Breast epithelium (tissue), 4 donors: ENCODE measurements at places on chromosomes 2 and 18. TPM values are rescaled to one million over a fixed set of nuclear protein-coding genes. Genes with fewer than 3 reads are reported as not detected.
A peak's percentile ranks its signal among the peaks of the same experiment; 100 is the strongest.

- no peak for DNase-seq
- no peaks in the 10 kb centered on the region for H3K4me1 ChIP-seq
- no peaks in the 10 kb centered on the region for H3K36me3 ChIP-seq
- no peaks in the 10 kb centered on the region for H3K27me3 ChIP-seq
Measured at GRCh38 chr2:159399716-159400415, 113.4 kb upstream of the WDSUB1 start.

GRCh38 chr18:31042084-31042405, 497 bp downstream of the DSC3 start:
- no peak overlapping the region for H3K4me3 ChIP-seq
- H3K36me3 ChIP-seq: no peaks in the 10 kb centered on the region
- H3K4me1 ChIP-seq: no peaks in the 10 kb centered on the region
- peak overlapping the region; percentile 84 for H3K27ac ChIP-seq

Gene PLEKHH2
- total RNA-seq: 67.2 TPM

DNA sequence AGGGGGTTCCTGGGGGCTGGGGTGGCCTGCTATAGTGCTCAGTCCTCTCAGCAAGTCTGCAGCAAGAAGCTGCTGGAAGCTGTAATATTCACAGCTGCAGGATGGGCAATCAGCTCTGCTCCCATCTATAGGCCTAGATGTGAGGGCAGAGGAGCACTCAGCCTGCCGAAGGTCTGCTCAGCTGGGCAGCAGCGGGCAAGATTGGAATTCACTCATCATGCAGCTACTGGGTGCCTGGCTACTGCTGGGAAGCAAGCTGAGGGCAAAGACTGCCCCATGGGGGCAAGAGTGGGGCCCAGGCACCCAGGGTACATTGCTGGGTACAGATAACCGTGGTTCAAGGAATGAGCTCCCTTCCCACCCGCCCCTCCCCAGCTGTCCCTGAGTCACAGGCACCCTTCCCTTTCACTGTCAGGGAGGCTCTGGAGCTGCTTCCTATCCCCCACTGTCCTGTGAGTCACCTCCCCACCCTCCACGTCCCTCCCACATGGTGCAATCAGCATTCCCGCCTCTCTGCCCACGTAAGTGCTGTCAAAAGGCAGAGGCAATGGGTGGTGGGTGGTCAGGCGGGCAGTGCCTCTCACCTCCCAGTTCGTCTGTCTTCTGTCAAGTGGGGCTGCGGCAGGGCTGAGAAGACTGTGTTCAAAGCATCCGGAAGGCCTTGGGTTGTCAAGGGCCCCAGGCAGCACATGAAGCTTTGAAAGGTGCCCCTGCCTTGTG, 169.2 kb downstream of the TRIM43 start:
- no peak overlapping the region for H3K27ac ChIP-seq
- no peak overlapping the region for H3K4me3 ChIP-seq
- H3K4me1 ChIP-seq: no peaks in the 10 kb centered on the region
- DNase-seq: no peak
- H3K27me3 ChIP-seq: no peaks in the 10 kb centered on the region
- no peaks in the 10 kb centered on the region for H3K36me3 ChIP-seq

Gene SLC19A3
- 29.9 TPM for total RNA-seq

Gene ENOSF1
- 49.4 TPM for total RNA-seq

Gene KIAA2012
- total RNA-seq: not detected

- H3K27me3 ChIP-seq: no peaks in the 10 kb centered on the region
- H3K4me1 ChIP-seq: no peaks in the 10 kb centered on the region
- no peaks in the 10 kb centered on the region for H3K36me3 ChIP-seq
- H3K4me3 ChIP-seq: no peak overlapping the region
Measured at GRCh38 chr18:48847807-48848486, 102.8 kb downstream of the SMAD7 start.

- no peak overlapping the region for H3K27ac ChIP-seq
- no peak overlapping the region for H3K4me3 ChIP-seq
- no peaks in the 10 kb centered on the region for H3K27me3 ChIP-seq
- H3K4me1 ChIP-seq: no peaks in the 10 kb centered on the region
Measured at GRCh38 chr2:137838255-137839092, 125.8 kb upstream of the HNMT start.

Gene GCKR
- total RNA-seq: not detected

GRCh38 chr2:177460973-177461585, 68.5 kb downstream of the AGPS start:
- no peaks in the 10 kb centered on the region for H3K4me1 ChIP-seq
- no peaks in the 10 kb centered on the region for H3K27me3 ChIP-seq
- H3K27ac ChIP-seq: no peak overlapping the region
- no peaks in the 10 kb centered on the region for H3K36me3 ChIP-seq
- H3K4me3 ChIP-seq: no peak overlapping the region

GRCh38 chr2:190791976-190792575, 88.5 kb upstream of the GLS start:
- no peaks in the 10 kb centered on the region for H3K36me3 ChIP-seq
- no peak overlapping the region for H3K4me3 ChIP-seq
- no peak for DNase-seq
- no peaks in the 10 kb centered on the region for H3K4me1 ChIP-seq

GRCh38 chr2:199624958-199625357, 167.2 kb upstream of the SATB2 start:
- no peaks in the 10 kb centered on the region for H3K36me3 ChIP-seq
- H3K4me1 ChIP-seq: no peaks in the 10 kb centered on the region
- H3K4me3 ChIP-seq: no peak overlapping the region
- no peak overlapping the region for H3K27ac ChIP-seq
- DNase-seq: no peak
- H3K27me3 ChIP-seq: no peaks in the 10 kb centered on the region

Gene CPLX4
- not detected for total RNA-seq
